ENCODE measurements at places on chromosomes 12 and 14. TPM values are rescaled to one million over a fixed set of nuclear protein-coding genes. Genes with fewer than 3 reads are reported as not detected.

Gene MMP17
- 5.1 TPM for total RNA-seq

Gene KLRF1
- total RNA-seq, result 0.16 TPM

Gene TMEM132C
- total RNA-seq, result not detected

Gene TAS2R43
- not detected for total RNA-seq

Gene SPTB
- under 0.01 TPM for total RNA-seq

Gene KRT77
- not detected for total RNA-seq

Gene ACOT6
- total RNA-seq, result not detected

Gene KCNMB4
- total RNA-seq, result 0.57 TPM

Gene WNT1
- not detected for total RNA-seq

Gene SCFD1
- total RNA-seq, result 44.0 TPM
